ENCODE measurements at places on chromosomes 3 and 15.

DNA sequence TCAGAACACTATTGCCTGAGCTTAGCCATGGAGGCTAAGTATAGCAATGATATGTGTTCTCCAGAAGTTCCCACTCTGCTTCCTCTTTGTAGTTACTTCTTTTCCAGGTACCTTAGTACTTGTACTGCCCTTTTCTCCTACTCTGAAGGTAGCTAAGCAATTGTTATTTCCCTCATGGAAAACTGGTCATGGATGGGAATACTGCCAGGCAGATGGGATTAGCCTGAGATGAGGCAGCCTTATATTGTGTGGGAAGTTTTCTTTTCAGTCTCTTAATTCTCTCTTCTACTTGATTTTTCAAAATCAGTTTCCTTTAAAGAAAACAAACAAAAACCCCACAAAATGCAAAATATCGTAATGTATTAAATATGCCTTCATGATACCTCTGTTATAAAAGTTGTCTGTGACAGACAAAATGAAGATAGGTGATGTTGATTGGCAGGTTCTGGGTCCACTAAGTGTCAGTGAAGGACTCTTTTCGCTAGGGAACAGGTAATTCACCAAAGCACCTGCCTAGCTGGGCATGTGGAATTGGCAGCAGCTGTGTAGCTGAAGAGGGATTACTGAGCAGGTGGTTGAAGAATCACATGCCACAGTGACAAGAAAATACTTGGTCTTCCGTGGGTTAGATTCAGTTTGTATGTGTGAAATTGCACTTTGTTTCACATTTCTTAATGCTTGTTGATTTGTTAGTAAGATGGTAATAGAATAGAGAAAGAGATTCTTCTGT, 4.1 kb downstream of the ZNF609 start:
- DNase-seq: no peak

DNA sequence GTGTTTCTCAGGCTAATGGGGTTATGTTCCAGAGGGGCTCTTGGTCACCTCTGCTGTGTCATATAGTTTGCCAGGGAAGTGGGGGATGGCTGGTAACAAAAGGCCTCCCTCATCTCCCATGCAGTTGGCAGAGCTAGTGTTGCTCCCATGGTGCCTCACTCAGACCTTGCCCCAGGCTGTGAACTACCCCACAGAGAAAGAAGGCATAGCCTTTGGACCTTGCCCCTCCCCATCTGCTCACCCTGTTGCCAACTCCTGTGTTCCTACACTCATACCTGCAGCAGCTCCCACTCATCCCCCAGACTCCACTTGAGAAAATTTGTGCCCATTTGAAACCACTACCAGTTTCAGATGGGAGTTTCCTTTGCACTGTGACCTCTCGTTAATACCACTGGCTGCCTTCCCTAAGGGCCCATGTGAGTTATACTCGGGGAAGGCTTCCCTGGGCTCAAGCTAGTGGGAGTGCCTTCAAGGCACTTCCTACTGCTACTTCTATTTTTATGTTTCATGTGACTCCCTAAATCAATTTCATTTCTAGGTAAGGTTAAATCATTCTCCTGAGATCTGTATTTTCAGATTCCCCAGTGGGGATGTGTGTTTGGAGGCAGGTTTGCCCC, 25.3 kb upstream of the COPB2 start:
- DNase-seq: no peak

DNA sequence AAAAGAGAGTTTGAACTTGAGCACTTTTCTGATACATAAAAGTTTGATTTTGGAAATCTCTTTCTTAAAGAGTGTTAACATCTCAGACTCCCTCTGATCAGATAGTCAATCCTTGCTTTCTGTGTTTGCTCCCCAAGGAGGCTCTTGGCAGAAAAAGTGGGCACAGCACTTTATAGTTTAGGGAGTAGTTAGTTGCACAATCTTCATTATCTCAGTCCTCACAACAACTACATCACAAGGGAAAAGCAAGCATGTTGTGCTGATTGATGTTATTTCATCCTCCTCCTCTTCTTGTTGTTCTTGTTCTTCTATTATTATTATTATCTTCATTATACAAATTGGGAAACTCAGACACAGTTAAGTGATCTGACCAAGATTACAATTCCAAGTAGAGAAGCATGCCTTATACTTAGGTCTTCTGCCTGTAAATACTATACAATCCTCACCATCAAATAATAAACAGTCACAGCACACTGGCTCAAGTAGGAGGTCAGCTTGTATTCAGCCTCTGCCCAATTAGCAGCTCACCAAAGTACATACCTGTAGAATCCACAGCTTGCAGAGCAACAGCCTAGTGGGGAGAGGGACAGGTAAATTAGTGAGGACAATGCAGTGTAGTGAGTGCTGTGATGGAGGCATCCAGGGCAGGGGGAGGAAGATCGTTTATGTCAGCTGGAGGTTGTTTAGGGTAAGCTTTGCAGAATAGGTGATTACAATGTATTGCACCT, 304.1 kb upstream of the MME start:
- DNase-seq: no peak

- DNase-seq: peak; percentile 60
These were observed 59.0 kb downstream of the CLEC3B start for GRCh38 chr3:45084820-45085816.

DNA sequence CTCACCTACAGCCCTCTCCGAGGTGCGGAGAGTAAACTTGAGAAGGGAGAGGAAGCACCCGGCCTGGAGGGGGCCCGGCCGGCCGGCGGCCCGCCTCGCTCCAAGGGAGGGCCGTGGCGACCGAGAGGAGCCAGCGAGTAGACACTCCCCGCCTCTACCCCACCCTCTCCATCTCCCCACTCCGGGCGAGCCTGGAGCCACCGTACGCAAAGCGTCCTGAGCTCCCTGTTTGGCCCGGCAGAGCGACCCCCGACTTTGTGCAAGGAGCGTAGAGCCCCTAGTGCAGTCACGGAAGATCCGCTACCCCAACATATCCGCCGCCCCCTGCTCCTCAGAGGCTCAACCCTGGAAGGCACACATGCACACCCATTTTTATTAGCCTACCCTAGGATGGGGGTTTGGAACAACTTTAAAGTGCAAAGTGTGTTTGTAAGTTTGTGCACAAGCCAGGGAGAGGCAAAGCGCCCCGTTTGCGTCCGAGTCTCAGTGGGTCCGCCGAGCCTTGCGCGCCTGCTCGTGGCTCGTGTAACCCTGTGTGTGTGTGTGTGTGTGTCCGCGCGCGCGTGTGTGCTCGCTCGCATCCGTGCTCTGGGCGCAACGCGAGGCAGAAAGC, 508 bp upstream of the SMAD6 start:
- DNase-seq: no peak

DNA sequence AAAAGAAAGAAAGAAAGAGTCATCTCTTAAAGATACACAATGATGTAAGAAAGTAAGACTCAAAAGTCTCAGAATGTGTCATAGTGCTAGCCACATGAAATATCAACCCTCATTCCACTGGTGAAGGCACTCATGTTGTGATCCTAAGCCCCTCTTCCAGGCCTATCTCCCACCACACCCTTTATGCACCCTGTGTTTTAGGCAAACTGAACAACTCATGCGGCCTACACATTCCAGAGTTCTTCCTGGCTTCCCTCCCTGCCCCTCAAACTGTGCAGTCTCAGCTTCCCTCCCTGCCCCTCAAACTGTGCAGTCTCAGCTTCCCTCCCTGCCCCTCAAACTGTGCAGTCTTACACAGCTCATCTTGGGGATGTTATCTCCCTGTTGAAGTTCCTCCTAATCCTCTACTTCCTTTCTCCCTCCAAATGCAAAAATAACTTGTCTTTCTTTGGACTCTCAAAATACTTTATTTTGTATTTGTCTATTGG, 69.0 kb upstream of the FNDC3B start:
- DNase-seq: no peak

GRCh38 chr3:126439346-126439967, 36.2 kb downstream of the ZXDC start:
- DNase-seq: no peak

DNA sequence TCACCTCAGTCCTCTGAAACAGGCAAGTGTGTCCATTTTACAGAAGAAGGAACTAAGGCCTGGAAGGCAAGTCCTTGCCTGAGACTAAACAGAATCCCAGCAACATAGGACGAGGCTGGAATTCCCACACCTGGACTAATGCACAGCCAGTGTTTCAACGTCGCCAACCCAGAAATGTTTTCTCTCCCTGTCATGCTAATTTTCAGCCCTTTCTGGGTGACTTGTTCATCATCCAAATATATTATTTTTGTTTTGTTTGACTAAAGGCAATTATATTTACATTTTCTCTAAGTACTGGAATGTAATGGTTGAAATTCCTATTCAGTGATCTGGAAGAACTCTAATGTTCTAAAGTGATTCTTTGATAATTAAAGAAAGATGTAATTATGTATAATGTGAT, 51.8 kb downstream of the BTD start:
- no peak for DNase-seq

DNA sequence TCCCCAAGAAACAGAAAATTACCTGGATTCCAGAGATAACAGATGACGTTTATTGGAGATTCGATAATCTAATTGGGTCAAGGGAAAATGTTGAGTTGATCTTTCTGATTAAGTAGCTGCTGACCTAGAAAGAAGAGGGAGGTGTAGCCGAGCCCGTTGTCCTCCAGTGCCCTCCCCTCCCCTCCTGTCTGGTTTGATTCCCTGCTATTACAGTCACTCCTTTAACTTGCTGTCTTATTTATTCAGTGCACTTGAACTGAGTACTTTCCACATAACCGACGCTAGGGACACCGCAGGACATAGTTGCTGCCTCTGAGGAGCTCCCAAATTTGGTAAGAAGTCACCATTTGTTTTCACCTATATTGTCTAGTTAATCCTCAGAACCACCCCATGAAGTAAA, 103.7 kb downstream of the AQP9 start:
- DNase-seq: no peak

DNA sequence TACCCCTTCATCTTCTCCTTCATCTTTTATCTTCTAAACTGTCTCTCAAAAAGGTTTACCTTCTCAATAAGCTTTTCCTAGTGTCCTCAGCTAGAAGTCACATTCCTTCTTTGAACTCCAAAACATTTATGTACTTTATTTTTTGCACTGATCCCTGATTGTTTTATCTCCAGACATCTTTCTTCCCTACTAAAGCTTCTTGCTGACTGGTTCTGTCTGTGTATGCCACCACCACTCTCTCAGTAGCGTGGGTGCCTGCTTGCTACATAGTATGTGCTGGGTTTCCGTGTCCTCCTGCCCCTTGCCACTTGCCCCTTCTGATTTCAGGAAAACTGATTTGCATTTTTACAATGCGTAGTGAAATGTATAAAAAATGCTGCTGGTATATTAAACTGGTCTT, 24.0 kb downstream of the GTF2E1 start:
- DNase-seq: no peak

DNA sequence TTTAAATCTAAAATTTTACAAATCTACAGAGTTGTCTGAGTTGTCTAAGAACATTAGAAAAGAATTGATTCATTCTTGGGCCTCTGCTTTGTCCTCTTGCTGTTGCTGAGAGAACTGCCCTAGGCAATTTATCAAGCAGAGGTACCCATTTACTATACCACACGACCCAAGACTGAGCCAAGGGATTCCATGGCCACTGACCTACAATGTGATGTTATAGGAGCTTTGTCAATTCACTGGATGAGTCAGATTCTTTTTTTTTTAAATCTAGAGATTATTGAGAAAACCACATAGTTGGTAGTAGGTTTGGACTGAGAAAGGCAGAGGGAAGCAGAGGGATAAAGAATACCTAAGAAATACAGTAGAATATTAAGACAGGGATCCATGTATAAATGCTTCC, 55.3 kb downstream of the TRAT1 start:
- no peak for DNase-seq

- no peak for DNase-seq
These were observed 66.9 kb upstream of the MYO5C start for GRCh38 chr15:52362497-52362896.

DNA sequence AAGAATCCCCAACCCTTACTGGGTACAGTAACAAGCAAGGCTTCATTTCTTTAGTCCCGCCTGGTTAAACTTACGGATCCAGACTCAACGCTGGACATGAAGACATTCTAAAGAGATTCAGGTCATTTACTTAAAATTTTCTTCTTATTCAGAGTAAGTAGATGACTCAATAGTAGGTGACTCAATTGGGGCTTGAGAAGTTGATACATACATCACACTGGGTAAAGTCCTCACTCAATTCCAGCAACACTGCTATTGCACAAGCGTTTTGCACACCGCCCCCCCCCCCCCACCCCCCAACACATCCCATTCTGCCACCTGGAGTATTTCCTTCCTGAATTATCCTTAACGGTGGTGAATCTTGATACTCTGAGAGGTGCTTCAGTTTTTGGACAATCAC, 610.0 kb downstream of the FOXP1 start:
- no peak for DNase-seq

DNA sequence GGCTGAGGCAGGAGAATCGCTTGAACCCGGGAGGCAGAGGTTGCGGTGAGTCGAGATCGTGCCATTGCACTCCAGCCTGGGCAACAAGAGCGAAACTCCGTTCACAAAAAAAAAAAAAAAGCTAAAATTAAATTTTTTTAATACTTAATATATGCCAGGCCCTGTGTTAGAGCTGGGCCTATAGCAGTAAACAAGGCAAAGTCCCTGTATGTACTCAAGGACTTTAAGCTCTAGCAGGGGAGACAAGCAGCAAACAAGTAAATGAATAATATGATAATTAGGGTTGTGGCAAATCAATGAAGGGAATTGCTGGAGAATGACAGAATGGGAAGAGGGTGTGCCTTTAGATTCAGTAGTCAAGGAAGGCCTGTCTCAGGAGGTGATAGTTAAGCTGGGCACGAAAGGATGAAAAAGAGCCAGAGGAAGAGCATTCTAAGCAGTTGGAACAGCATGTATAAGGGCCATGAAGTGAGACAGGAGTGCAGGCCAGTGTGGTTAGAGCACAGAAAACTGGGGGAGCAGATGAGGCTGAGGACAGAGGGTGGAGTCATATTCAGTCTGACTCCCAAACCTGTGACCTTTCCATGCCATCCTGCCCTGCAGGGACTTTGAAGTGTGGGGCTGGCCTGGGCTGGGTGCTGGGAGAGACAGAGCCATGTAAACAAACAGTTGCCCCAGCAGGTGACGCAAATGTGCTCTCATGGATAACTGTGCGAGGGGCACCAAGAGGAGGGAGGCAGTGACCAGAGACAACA, 6.6 kb upstream of the RAF1 start:
- no peak for DNase-seq

DNA sequence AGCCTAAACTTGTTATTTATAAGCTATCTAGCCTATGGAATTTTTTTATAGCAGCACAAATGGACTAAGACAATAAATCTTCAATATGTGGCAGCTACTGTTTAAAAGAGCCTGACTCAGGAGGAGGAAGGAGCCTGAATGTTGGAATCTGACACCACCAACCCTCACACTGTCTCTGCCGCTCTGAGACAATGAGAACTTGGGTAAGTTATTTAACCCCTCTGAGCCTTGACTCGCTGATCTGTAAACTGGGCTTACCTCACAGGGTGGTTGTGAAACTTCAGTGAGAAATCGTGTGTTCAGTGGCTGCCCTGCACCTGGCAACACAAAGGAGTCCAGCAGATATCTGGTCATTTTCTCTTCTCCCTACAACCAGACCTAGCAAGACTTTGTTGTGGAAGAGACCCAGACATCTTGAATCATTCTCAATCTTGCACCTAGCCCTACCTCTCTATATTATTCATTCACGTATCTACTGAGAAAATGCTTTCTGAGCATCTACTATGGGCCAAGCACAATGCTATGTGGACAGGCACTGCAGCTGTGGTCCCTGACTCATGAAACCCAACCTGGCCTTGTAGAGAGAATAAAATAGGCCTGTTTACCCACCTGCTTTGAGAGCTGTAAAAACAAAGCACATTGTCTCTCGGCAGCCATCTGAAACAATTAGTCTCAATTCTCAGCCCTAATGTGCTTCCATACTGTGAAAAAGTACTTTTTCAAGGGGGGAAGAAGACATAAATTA, 81.9 kb upstream of the SLC25A36 start:
- no peak for DNase-seq

- no peak for DNase-seq
These were observed 25.0 kb downstream of the TCF12 start for GRCh38 chr15:56943403-56943802.
